ENCODE measurements at places on chromosomes 2 and 18. TPM values are rescaled to one million over a fixed set of nuclear protein-coding genes. Genes with fewer than 3 reads are reported as not detected.

DNA sequence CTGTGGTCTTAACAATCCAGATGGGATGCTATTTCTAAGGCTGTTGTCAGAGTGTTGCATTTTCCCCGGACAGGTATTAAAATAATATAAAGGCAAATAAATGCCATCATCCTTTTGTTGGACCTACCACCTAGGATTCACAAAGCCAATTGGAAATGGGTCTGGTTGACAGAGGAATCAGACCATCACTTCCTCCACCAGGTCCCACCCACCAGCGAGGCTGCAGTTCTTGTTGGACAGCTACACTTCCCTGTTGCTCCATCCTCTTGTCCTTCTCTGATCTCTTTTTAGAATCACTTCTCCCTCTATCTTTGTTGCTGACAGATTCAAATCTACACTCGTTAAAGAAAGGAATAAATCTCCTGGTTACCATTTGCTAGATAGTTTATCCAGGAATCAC lies 1.1 kb downstream of the TMEM169 start:
- H3K27ac ChIP-seq = no peak overlapping the region
- no peaks in the 10 kb centered on the region for H3K27me3 ChIP-seq
- DNase-seq = peak; percentile 21
- peak overlapping the region; percentile 90 for H3K4me3 ChIP-seq

GRCh38 chr2:52336951-52337350 lies 1305.0 kb upstream of the NRXN1 start:
- H3K27me3 ChIP-seq = no peaks in the 10 kb centered on the region
- H3K4me1 ChIP-seq = no peaks in the 10 kb centered on the region
- no peak overlapping the region for H3K4me3 ChIP-seq
- DNase-seq = no peak
- no peaks in the 10 kb centered on the region for H3K36me3 ChIP-seq
- no peak overlapping the region for H3K27ac ChIP-seq

DNA sequence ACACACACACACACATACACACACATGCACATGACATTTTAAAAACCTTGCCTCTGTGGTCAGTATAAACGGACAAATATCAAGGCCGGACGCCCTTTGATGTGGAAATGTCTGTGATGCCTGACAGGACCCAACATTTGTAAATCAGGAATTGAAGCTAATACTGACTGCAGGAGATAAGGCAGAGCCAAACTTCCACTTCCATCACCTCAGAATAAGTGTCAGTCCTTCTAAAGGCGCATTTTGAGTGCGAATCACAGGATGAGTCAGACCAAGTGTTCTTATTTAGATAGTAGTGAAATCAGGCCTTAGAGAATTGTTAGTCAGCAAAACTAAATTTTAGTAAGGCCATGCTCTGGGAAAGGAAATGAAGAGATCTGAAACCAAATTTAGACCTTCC lies 211.7 kb upstream of the LRATD1 start:
- no peaks in the 10 kb centered on the region for H3K4me1 ChIP-seq
- no peaks in the 10 kb centered on the region for H3K27me3 ChIP-seq
- no peak for DNase-seq
- no peak overlapping the region for H3K27ac ChIP-seq
- H3K36me3 ChIP-seq = no peaks in the 10 kb centered on the region
- H3K4me3 ChIP-seq = no peak overlapping the region

DNA sequence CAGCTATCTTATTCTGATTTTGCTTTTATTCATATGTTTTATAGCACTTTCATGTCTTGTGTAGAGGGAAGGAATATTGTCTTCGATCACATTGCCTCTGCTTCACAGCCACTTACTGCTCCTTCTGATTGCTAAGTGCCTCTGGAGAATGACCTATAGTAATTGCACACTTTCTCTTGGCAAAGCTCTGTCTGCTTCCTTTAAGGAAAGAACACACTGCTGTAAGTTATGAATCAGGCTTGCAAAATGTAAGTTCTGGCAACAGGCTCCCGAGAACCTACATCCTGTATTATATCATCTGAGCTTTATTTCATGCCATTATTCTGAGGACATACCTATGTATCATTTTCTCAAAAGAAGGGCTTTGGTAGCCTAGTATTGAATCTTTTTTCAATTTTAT lies 170.7 kb downstream of the ZNF804A start:
- H3K27ac ChIP-seq = no peak overlapping the region
- no peak for DNase-seq
- no peak overlapping the region for H3K4me3 ChIP-seq
- H3K36me3 ChIP-seq = no peaks in the 10 kb centered on the region
- no peaks in the 10 kb centered on the region for H3K27me3 ChIP-seq

DNA sequence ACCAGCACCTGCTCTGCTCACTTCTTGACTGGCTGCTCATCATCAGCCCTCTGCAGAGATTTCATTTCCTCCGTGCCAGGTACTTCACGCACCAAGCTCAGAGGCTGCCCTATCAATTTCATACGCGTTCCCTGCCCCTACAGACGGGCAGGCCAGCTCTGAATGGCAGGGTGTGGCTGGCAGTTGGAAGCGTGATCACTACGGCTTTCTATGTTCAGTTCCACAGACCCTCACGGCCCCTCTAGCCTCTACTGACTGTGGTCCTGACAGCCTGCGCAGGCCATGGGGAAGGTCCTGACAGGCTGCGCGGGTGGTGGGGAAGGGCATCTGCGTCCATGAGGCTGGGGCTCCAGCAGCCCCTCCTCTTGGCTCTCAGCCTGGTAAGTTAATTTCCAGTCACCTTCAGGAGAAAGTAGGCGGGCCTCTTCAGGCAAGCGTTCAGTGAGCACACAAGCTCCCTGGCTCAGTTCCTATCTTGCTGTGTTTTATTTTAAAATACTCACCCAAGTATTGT lies 154.8 kb downstream of the ZNF236 start:
- no peaks in the 10 kb centered on the region for H3K4me1 ChIP-seq
- no peak overlapping the region for H3K4me3 ChIP-seq
- no peaks in the 10 kb centered on the region for H3K27me3 ChIP-seq
- H3K27ac ChIP-seq = no peak overlapping the region

DNA sequence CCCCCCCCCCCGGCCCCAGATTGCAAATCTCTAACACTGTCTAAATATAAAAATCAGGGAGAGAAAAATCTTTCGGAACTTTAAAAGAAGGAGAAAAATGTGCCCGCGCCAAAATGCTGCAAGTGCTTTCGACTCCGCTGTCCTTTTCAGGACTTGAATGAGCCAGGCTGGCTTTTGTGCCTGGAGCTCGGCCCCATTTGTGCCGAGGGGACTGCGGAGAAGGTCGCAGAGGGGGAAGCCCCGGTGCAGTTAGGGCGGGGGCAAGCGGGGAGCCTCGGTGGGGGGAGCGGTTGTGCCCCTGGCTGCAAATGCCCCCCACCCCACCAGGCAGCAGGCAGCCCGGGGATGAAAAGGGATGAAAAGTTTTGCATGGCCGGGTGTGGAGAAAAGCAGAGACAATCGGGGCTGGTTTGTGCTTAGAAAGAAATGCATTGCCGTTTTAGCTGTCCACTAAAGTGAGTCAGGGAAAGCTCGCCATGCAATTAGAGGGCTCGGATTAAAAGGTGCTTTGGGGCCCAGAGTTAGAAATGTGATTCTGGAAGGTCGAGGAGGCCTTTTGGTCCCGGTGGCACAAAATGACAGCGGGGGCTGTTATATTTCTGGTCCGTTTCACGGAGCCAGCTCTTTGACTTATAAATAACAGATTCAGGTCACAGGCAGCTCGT lies 1.6 kb downstream of the INHBB start:
- H3K27me3 ChIP-seq = peaks cover 14% of the 10 kb centered on the region
- H3K27ac ChIP-seq = no peak overlapping the region
- H3K4me3 ChIP-seq = no peak overlapping the region
- no peaks in the 10 kb centered on the region for H3K36me3 ChIP-seq
- peaks cover 13% of the 10 kb centered on the region for H3K4me1 ChIP-seq
- no peak for DNase-seq

GRCh38 chr2:102385522-102385921 lies 29.9 kb downstream of the IL18R1 start:
- no peak overlapping the region for H3K27ac ChIP-seq
- H3K4me1 ChIP-seq = no peaks in the 10 kb centered on the region
- no peaks in the 10 kb centered on the region for H3K36me3 ChIP-seq
- H3K4me3 ChIP-seq = no peak overlapping the region

GRCh38 chr2:176638167-176639015 lies 369.1 kb downstream of the MTX2 start:
- H3K27me3 ChIP-seq = peaks cover 35% of the 10 kb centered on the region

DNA sequence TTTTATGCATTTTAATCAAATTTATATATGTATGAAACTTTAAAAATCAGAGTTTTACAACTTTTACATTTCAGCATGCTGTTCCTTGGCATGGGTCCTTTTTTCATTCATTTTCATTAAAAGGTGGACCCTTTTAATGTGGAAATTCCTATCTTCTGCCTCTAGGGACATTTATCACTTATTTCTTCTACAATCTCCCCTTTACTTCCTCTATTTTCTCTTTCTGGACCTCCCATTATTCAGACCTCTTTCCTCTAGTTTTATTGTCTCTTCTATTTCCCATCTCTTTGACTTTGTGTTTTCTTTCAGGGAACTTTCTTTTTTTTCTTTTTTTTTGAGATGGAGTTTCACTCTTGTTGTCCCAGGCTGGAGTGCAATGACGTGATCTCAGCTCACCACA lies 5.7 kb downstream of the PROC start:
- H3K4me1 ChIP-seq = peaks cover 4% of the 10 kb centered on the region
- no peak overlapping the region for H3K27ac ChIP-seq
- no peaks in the 10 kb centered on the region for H3K36me3 ChIP-seq
- no peak for DNase-seq
- H3K4me3 ChIP-seq = no peak overlapping the region

GRCh38 chr2:217102956-217103355 lies 243.1 kb upstream of the TNP1 start:
- no peaks in the 10 kb centered on the region for H3K36me3 ChIP-seq
- no peaks in the 10 kb centered on the region for H3K27me3 ChIP-seq
- no peak for DNase-seq
- H3K4me1 ChIP-seq = no peaks in the 10 kb centered on the region
- no peak overlapping the region for H3K4me3 ChIP-seq

The SPRED2 gene
- total RNA-seq = 4.0 TPM

The RALBP1 gene
- total RNA-seq = 41.0 TPM

The ACTG2 gene
- not detected for total RNA-seq

The KLHL14 gene
- total RNA-seq = not detected
